ENCODE measurements at places on chromosomes 2 and 18. TPM values are rescaled to one million over a fixed set of nuclear protein-coding genes. Genes with fewer than 3 reads are reported as not detected.

GRCh38 chr2:186060744-186061440 is 322.3 kb downstream of the FSIP2 start:
- no peak for DNase-seq

DNA sequence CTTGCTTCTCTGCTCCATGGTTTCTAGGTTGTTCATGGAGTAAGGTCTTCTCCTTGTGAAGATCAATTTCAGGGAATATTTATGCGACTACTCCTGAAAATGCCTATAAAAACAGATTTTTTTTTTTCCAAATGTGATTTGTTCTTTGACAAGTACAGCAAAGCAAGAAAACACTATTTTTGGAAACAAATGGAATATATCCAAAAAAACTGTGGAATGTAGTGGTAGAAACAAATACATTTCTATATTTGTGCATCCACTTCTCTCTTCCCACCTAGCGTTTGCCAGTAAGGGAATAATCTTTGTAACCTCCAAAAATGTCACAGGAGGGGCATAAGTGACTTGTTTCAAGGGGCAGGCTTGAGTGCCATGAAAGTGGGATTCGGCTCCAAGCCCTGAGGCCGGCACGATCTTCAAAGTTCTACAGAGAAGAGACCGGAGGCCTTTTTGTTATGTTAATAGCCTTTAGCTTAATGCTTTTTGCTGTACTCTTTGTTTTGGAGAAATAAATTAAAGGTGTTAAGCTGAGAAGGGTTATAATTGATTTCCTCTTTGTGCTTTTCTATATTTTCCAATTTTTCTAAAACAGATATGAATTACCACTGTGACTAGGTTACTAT is 200.6 kb downstream of the NRP2 start:
- no peak for DNase-seq

DNA sequence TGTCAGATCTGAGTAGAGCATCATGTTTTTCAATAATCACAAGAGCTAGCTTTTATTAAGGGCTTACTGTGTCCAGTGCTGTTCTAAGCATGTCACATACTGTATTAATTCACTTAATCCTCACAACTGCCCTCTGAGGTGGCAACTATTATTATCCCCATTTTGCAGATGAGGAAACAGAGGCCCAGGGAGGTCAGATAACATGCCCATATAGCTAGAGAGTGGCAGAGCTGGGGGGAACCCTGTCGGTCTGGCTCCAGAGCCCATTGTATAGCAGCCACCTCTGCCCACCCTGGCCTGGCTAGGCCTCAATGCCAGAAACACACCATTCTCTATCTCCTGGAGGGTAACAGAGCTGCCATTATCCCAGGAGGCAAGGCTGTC is 113.2 kb downstream of the B3GNT2 start:
- DNase-seq: no peak

- no peak for DNase-seq
These were observed 33.0 kb upstream of the IER3IP1 start for GRCh38 chr18:47209171-47209570.

DNA sequence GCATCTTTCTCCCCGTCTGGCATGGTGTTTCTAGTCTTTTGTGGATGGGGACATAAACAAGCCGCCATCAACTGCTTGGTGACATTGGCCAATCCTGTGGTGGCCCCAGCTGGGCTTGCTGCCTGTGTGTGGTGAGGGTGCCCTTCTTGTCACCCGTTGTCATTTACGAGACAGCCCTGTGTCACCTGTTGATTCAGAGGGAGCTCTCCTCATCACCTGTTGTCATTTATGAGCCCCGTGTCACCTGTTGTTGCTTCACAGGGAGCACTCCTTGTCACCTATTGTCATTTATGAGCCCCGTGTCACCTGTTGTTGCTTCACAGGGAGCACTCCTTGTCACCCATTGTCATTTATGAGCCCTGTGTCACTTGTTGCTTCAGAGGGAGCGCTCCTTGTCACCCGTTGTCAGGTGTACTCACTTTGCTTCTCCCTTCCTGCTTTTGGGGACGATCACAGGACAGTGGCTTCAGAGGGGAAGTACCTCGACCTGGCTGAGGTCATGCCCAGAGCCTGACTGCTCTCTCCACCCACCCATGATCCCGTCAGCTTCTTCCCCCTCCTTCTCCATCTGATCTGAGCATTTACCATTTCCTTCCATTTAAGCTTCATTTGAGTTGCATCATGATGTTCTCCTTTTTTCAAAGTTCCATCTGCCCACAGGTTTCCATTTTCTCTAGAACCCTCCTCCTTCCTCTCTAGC is 29.1 kb downstream of the HPCAL1 start:
- no peak for DNase-seq

GRCh38 chr2:134232461-134232860 is 21.4 kb upstream of the MGAT5 start:
- no peak for DNase-seq

GRCh38 chr2:67374481-67374880 is 22.7 kb upstream of the ETAA1 start:
- DNase-seq: no peak

DNA sequence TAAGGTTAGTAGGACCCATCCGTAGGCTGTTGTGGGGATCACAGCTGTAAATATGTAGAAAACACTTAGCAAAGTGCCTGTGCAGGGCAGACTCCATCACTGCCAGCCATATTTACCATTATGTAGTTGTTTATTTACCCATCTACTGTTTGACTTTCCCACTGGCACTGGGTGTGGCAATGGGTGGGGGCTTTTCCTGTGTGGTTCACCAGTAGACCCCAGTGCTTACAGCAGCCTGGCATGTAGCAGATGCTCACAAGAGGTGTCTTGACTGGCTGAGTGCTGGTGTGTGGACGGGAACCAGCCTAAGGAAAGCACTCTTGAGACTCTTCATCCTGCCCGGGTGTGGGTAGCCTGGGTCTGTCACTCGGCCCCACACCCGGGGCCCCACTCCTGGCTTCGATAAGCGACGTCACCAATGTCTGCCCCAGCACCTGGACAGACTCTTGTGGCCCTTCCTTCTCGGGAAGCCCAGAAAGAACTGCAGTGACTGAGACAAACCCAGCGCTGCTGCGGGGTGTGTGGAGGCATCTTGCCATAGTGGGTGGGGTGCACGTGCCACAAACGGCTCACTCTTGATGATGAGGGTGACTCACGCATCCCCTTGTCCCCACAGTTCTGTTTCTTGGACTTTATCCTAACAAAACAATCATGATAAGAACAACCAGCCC is 78.3 kb downstream of the HDAC4 start:
- DNase-seq: no peak

DNA sequence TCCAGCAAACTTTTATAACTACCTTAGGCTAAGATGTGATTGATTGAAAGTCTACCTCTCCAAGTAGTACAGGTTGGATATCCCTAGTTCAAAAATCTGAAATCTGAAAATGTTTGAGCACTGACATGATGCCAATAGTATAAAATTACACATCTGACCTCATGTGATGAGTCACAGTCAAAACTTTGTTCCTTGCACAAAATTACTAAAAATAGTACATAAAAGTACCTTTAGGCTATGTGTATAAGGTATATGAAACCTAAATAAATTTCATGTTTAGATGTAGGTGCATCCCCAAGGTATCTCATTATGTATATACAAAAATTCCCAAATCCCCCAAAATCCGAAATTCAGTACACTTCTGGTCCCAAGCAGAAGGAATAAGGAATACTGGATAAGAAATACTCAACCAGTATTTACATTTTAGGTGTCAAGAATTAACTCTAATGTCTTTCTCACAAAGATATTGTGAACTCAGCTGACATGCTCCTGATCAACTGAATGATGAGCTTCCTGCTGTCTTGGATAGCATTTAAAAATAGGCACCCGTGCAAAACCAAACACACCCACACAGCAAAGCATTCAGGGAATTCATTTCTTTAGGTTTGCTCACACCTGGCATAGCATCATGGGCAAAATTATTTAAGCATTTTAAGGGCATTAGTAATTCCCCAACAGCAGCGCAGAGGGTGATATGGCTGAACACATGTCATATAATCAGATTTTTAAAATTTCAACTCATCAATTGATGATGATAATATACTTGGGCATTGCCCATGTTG is 497.4 kb upstream of the MEIS1 start:
- no peak for DNase-seq

GRCh38 chr2:24861500-24861899 is 58.5 kb downstream of the ADCY3 start:
- DNase-seq: no peak

GRCh38 chr2:108115868-108116267 is 123.9 kb upstream of the SULT1C3 start:
- no peak for DNase-seq

GRCh38 chr2:151649400-151649799 is 84.9 kb downstream of the NEB start:
- no peak for DNase-seq

GRCh38 chr2:95509408-95509807 is 24.9 kb upstream of the TRIM43B start:
- no peak for DNase-seq

GRCh38 chr2:216516730-216517350 is 18.2 kb downstream of the RPL37A start:
- DNase-seq: no peak

NPHP1 gene
- total RNA-seq: 3.3 TPM

RETREG2 gene
- 85.0 TPM for total RNA-seq

CD207 gene
- total RNA-seq: not detected

SERPINB5 gene
- total RNA-seq: not detected

DSG1 gene
- total RNA-seq: not detected

Measured in chondrocyte (in vitro differentiated cells).